ENCODE measurements at places on chromosomes 3 and 15. TPM values are rescaled to one million over a fixed set of nuclear protein-coding genes. Genes with fewer than 3 reads are reported as not detected.

DNA sequence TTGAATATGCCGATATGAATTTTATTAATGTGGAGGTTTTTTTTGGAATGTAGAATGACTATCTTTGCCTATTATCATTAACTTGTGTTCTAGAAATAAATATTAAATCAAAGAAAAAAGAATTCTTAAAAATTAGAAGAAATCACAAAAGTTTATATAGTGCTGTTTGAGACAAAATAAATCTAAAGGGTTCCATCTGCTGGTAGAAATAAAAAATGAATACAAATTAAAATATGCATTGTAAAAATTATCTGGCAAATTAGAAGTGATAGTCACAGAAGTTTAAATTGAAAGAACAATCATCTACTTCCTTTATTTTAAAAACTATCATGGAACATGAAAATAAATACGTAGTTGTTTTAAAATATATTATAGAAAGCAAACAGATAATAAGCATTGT, 22.7 kb upstream of the ZBTB20 start:
- DNase-seq, result no peak
- no peaks in the 10 kb centered on the region for H3K27me3 ChIP-seq
- H3K27ac ChIP-seq, result no peak overlapping the region
- no peak overlapping the region for H3K4me3 ChIP-seq
- H3K4me1 ChIP-seq, result peaks cover 12% of the 10 kb centered on the region

GRCh38 chr3:163951397-163951987, 1126.8 kb downstream of the SI start:
- H3K27ac ChIP-seq, result no peak overlapping the region
- H3K4me3 ChIP-seq, result no peak overlapping the region
- no peak for DNase-seq
- H3K4me1 ChIP-seq, result no peaks in the 10 kb centered on the region
- H3K27me3 ChIP-seq, result no peaks in the 10 kb centered on the region

DNA sequence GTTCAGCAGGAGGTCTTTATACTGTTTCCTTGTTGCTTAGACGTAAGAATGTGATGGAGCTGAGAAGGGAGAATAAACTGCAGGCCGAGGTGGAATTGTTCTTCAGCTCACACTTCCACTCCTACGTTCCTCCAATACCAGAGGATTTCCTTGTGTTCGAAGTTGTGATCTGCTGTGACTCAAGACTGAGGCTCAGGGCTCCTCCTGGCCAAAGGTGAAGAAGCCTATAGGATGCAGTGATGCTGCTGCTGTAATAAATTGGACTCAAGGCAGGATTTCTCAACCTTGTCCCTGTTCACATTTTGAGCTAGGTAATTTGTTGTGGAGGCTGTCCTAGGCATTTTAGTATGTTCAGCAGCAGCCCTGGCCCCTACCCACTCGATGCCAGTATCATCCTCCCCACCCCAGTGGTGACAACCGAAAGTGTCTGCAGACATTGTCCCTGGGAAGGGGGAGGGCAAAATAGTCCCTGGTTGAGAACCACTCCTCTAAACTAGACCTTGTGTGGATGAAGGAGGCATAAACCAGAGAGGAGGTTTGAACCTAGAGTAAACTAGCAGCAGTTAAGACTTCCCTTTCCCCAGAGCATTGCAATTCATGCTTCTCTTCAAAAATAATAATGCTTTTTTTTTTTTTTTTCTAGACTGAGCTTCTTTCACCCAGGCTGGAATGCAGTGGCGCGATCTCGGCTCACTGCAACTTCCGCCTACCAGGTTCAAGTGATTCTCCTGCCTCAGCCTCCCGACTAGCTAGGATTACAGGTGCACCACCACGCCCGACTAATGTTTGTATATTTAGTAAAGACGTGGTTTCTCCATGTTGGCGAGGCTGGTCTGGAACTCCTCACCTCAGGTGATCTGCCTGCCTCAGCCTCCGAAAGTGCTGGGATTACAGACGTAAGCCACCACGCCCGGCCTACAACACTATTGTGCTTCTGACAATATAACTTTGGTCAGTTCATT, 11.1 kb downstream of the RAP2B start:
- no peaks in the 10 kb centered on the region for H3K36me3 ChIP-seq
- no peak overlapping the region for H3K27ac ChIP-seq
- no peak overlapping the region for H3K4me3 ChIP-seq
- no peaks in the 10 kb centered on the region for H3K27me3 ChIP-seq
- no peak for DNase-seq

DNA sequence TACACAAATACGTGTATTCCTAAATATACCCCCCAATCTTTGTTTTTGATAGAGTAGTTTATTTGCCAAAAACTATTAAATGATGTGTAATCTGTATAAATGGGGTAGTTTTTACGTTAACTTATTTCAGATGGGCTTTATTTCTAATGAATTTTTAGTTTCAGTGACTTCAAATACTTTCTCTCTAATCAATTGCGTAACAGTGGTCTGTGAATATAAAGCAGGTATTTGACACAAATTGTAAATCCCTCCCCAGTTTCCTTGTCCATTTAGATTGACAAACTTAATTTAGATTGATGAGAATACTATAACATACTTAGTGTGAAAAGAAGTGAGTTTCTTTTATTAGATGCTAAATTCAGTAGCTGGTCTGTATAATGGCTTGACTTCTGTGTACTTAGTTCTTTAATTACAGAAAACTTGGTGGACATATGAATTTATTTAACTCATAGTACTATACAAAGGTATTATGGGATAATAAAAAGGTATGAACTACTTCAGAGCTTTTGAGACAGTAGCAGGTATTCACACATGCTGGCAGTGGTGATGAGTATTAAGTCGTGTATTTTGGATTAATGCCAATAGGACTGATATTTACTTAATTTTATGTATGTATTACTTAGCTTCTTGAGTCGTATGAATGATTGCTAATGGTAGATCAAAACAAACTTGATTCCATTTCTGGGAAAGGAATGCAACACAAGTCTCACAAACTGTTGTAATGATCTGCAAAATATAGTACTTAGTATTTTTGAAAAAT, 81.6 kb downstream of the STT3B start:
- DNase-seq, result no peak
- peaks cover 44% of the 10 kb centered on the region for H3K4me1 ChIP-seq
- no peak overlapping the region for H3K27ac ChIP-seq
- no peak overlapping the region for H3K4me3 ChIP-seq

DNA sequence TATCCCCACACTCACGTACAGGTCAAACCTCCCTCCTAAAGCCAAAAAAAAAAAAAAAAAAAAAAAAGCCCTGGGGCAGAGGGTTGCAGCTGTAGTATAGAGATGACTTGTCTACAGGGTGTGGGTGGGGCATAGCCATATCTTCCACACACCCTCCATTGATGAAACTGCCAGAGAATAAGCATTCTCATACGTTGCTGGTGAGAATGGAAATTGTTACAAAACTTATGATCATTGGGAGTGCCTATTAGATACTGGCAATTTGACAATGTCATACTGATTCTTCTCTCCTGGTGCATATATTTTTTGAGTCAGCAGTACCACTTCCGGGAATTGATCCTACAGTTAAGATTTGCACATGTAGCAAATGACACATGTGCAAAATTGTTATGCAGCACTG, 11.0 kb upstream of the CTNNB1 start:
- no peak overlapping the region for H3K4me3 ChIP-seq
- peaks cover 1% of the 10 kb centered on the region for H3K27me3 ChIP-seq
- H3K4me1 ChIP-seq, result peaks cover 29% of the 10 kb centered on the region

The KIF15 gene
- total RNA-seq, result 42.1 TPM

- peak overlapping the region; percentile 32 for H3K4me3 ChIP-seq
- H3K4me1 ChIP-seq, result peaks cover 53% of the 10 kb centered on the region
- H3K36me3 ChIP-seq, result no peaks in the 10 kb centered on the region
- no peaks in the 10 kb centered on the region for H3K27me3 ChIP-seq
- DNase-seq, result no peak
Observed at GRCh38 chr15:63860555-63860954, 26.8 kb upstream of the HERC1 start.

- H3K4me1 ChIP-seq, result peaks cover 23% of the 10 kb centered on the region
- peaks cover 2% of the 10 kb centered on the region for H3K36me3 ChIP-seq
- DNase-seq, result peak; percentile 68
- no peaks in the 10 kb centered on the region for H3K27me3 ChIP-seq
Observed at GRCh38 chr3:130093741-130094391, 12.2 kb downstream of the ALG1L2 start.

DNA sequence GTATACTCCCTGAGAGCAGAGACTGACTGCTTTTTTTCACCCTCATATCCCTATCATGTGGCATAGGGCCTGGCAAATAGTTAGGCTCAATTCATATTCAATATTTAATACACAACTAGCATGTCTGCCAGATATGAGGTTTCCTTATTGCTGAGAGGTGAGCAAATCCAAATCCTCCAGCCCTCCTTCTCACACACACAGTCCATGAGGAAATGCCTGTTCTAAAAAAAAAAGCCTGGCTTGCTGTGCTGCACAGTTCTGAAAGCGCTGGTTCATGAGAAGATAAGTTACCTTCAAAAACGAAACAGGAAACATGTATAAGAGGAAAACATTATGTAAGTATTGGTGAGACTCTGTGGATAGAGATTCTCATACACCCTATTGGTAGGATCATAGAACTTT, 15.5 kb upstream of the ACAP2 start:
- no peaks in the 10 kb centered on the region for H3K36me3 ChIP-seq
- H3K27ac ChIP-seq, result no peak overlapping the region
- no peaks in the 10 kb centered on the region for H3K27me3 ChIP-seq
- DNase-seq, result no peak

The TRIM71 gene
- total RNA-seq, result 0.07 TPM

DNA sequence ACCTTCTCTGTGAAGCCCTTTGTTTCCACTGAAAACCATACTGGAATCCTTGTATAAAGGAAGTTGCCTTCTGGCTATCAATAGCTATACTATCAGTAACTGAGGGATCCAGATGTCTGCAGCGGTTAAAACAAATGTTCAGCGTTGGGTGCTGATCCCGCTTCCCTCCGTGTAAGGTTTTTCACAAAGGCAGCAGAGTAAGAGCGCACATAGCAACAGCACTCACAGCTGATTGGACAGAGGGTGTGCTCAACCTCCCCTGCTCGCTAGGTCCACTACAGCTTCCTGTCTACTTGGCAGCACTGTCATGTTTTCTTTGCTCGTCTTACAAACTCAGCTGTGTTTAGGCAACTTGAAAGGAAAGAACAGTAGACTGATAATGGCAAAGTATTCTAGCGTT, 27.3 kb downstream of the ATOSA start:
- H3K27ac ChIP-seq, result no peak overlapping the region
- H3K36me3 ChIP-seq, result no peaks in the 10 kb centered on the region
- H3K4me3 ChIP-seq, result peak overlapping the region; percentile 38
- H3K27me3 ChIP-seq, result no peaks in the 10 kb centered on the region
- peak; percentile 52 for DNase-seq

DNA sequence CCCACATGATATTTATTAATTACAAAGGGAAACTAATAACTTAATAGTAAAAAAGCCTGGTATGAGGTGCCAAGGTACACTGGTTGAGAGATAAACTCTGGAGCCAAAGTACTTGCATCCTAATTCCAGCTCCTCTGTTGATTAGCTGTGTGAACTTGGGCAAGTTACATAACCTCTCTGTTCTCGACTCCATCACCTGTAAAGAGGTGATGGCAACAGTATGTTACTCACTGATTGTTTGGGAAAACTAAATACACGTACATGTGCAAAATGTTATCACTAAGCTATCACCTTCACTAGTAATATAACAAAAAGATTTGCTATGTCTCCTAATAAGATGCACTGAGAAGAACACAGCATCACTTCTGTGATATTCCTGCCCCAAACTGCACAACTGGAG, 206.4 kb downstream of the MEX3B start:
- no peaks in the 10 kb centered on the region for H3K36me3 ChIP-seq
- no peak for DNase-seq
- no peaks in the 10 kb centered on the region for H3K4me1 ChIP-seq
- no peak overlapping the region for H3K27ac ChIP-seq

DNA sequence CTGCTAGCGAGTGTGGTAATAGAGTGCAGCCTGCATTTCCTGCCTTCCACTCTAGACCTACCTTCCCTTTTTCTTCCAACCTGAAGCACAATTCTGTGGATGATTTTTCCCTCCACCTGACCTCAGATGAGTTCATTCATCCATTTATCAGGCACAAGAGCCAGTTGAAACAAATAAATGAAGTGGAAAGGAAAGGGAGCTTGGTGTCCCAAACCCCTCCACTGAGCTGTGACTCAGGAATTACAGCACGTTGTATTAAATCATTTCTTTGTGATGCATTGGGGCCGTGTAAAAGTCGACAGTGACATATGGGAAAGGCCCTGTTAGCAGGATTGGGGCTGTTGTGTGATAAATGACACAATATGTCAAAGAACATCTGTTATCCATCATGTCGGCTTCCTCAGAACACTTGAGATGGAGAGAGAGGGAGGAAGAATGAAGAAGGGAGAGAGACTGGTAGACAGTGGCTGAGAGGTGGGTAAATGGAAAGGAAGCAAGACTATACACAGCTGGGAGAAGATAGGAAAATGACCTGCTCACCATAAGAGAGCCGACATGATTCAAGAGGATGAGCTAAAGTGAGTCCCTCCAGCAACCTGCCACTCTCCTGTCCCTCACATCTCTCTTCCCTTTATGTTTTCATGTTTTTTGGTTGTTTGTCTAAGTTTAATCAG, 366.0 kb downstream of the AGBL1 start:
- no peak overlapping the region for H3K4me3 ChIP-seq
- H3K27ac ChIP-seq, result no peak overlapping the region
- H3K4me1 ChIP-seq, result no peaks in the 10 kb centered on the region
- H3K36me3 ChIP-seq, result no peaks in the 10 kb centered on the region
- H3K27me3 ChIP-seq, result peaks cover 1% of the 10 kb centered on the region

DNA sequence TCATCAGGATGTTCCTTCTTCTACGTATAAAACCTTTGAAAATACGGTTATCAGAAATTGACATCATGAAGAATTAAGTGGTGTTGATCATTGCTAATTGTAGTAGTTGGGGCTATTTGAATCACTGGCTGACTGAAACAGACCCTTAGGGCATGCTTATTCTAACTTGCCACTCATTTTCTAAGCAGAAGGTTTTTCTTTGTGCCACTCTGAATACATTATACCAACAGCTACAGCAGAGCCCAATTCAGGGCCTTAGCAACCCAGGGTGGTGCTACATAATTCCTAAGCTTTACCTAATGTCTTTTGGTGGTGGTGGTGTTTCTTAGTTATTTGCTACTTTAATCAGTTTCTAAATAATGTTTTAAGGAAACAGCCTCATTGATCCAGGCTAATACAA, 524.2 kb downstream of the NLGN1 start:
- no peak overlapping the region for H3K4me3 ChIP-seq
- H3K27me3 ChIP-seq, result no peaks in the 10 kb centered on the region
- DNase-seq, result no peak
- no peak overlapping the region for H3K27ac ChIP-seq
- no peaks in the 10 kb centered on the region for H3K4me1 ChIP-seq

DNA sequence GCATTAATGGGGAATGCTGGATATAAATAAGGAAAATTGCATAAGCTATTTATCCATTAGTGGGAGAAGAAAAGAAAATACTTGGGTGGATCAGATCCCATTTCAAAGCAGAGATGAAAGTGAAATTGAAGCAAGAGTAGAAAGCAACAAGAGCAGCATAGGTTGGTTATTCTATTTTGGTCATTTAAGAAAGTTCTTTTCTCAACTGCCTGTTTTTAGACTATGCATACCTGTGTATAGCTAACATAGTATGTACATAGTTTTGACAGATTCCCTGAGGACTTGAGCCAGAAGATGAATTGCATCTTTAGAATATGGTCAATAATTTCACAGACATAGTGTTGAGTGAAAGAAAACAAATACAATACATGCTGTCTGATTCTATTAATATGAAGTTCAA, 29.0 kb upstream of the DENND4A start:
- no peaks in the 10 kb centered on the region for H3K27me3 ChIP-seq
- H3K27ac ChIP-seq, result no peak overlapping the region
- no peak for DNase-seq
- peaks cover 49% of the 10 kb centered on the region for H3K4me1 ChIP-seq

The CA12 gene
- 0.12 TPM for total RNA-seq

The UBL7 gene
- 47.0 TPM for total RNA-seq

- no peaks in the 10 kb centered on the region for H3K27me3 ChIP-seq
- DNase-seq, result no peak
- H3K4me3 ChIP-seq, result no peak overlapping the region
Observed at GRCh38 chr3:172303181-172303580, 145.1 kb downstream of the GHSR start.

Measured in activated naive CD4-positive, alpha-beta T cell treated with anti-CD3 and anti-CD28 coated beads for 36 hours (primary cell).